ENCODE measurements at places on chromosomes 11 and 22.
A peak's percentile ranks its signal among the peaks of the same experiment; 100 is the strongest.

- no peak for DNase-seq
Observed at GRCh38 chr11:3189196-3189843, 24.2 kb upstream of the OSBPL5 start.

DNA sequence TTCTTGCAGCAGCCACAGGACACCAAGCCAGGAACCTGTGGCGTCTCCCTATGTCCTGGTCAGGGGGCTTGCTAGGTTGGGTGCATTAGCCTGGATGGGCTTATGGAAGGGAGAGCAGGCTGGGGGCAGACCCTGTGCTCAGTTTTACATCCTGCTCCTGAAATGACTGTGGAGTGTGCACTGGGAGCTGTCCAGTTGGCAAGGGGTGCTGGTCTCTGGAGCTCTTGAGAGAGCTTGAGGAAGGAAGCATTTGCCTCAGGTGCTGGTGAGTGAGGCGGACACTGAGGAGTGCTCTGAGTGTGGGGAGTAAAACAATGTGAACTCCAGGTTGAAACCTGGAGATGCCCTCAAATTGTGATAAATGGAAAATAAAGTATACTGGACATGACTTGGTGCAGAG lies 3.4 kb downstream of the SCGB1D4 start:
- DNase-seq = no peak

- peak; percentile 64 for DNase-seq
Observed at GRCh38 chr11:32829680-32830412, at the start of gene PRRG4. TSS of gene PRRG4 (plus strand) at chr11:32829927. CDS start at chr11:32830530, 603 bp downstream.

GRCh38 chr22:25383278-25383820 lies 163.9 kb downstream of the CRYBB2 start:
- no peak for DNase-seq

GRCh38 chr11:117127171-117127901 lies 16.8 kb upstream of the PAFAH1B2 start:
- DNase-seq = no peak

Measured in T-helper 2 cell treated with Interferon-gamma antibody and Interleukin-4, amounts not matched to agents 5 μg/mL and 100 μg/mL, for 36 hours (primary cell).